ENCODE measurements at places on chromosomes 4 and X. TPM values are rescaled to one million over a fixed set of nuclear protein-coding genes. Genes with fewer than 3 reads are reported as not detected.

DNA sequence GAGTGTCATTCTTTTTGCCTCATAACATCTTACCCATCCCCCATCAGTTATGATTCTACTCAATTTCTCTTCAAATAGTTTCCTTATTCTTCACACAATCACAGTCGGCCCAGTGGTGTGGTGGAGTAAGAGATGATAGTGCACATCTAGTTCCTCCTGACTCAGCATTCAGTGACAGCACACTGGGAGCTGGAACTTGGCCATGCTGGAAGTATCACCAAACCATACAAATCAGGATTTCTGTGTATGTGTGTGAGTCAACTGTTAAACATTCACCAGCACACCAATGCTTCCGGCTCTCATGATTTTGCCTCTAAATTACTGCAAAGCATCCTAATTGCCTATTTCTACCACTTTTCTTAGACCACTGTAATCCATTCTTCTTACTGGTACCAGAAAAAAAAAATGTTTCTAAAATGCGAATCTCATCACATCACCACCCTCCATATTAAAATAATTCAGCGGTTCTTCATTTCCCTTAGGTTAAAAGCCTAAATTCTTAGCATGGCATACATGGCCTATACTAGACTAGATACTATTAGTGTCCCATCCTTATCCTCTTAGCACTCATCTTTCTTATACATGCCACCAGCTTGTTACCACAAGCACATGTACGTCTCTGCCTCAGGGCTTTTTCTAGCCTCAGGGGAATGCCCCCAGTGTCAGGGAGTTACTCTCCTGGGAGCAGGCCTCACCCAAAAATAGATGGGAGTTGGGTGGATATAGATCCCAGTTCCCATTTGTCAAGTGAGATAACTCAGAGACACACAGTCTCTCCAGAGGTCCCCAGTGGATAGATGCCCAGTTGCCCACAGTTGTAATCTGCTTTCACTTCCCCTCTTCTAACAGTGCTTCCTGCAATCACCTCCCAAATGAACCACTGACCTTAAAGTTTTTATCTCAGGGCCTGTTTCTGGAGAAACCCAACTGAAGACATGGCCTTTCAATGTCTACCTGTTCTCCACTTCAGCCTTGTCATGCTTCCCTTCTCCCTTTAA, 49.2 kb upstream of the DDX53 start:
- DNase-seq: peak; percentile 40

GRCh38 chr4:109368661-109369060, 65.0 kb upstream of the SEC24B start:
- no peak for DNase-seq

TCP11X2 gene
- polyA plus RNA-seq: 0.11 TPM

- no peak for DNase-seq
Observed at GRCh38 chr4:114921790-114922591, 191.4 kb downstream of the NDST4 start.

CT45A10 gene
- polyA plus RNA-seq: 3.3 TPM

GRCh38 chr4:148376151-148376550, 66.1 kb downstream of the NR3C2 start:
- DNase-seq: peak; percentile 36

CLGN gene
- 4.5 TPM for polyA plus RNA-seq

SLC39A8 gene
- polyA plus RNA-seq: 5.8 TPM

LEF1 gene
- polyA plus RNA-seq: 28.2 TPM

DNA sequence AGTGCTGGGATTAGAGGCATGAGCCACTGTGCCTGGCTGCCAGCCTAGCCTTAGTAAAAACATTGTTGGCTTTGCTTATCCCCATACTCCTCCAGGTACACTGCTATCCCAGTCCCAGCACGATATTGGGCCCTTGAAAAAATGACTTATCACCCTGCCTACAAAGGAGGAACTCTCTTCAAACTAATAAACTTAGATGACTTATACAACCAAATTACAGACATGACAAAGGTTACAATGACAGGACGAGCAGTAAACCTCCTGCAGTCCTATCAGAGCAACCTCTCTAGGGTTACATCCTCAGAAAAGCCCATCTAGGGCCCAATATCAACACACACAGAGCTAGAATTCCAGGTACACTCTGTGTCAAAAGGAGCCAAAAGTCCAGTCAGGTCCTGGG, 5.7 kb upstream of the HERC5 start:
- no peak for DNase-seq

GRCh38 chrX:72274526-72274925, 2.5 kb downstream of the RPS4X start:
- no peak for DNase-seq

KLB gene
- polyA plus RNA-seq: 0.51 TPM

GRCh38 chrX:31449965-31450364, 378.1 kb upstream of the FTHL17 start:
- DNase-seq: no peak

DNA sequence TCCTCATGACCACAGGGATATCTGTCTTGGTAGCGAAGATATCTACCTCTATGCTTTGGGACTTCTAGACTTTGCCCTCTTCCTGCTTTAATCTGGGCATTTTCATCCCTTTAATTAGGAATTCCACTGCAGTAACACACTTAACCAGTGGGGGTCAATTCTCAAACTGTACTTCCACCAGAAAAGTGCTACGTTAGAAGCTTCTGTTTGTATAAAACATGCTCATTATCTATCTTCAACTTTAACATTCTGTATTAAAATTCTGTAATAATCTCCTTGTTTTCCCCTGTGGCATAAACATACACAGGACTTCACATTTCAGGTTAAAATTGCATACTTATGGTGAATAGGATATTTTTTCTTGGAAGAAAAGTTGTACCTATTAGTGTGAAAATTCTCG, 105.6 kb downstream of the AMMECR1 start:
- no peak for DNase-seq

GRCh38 chr4:156581282-156582063, 390.1 kb downstream of the PDGFC start:
- DNase-seq: no peak

CXCL11 gene
- polyA plus RNA-seq: not detected

- DNase-seq: peak; percentile 10
Observed at GRCh38 chrX:114611018-114611619, 27.2 kb downstream of the HTR2C start.

N4BP2 gene
- polyA plus RNA-seq: 20.0 TPM

SPANXA1 gene
- polyA plus RNA-seq: not detected

DNA sequence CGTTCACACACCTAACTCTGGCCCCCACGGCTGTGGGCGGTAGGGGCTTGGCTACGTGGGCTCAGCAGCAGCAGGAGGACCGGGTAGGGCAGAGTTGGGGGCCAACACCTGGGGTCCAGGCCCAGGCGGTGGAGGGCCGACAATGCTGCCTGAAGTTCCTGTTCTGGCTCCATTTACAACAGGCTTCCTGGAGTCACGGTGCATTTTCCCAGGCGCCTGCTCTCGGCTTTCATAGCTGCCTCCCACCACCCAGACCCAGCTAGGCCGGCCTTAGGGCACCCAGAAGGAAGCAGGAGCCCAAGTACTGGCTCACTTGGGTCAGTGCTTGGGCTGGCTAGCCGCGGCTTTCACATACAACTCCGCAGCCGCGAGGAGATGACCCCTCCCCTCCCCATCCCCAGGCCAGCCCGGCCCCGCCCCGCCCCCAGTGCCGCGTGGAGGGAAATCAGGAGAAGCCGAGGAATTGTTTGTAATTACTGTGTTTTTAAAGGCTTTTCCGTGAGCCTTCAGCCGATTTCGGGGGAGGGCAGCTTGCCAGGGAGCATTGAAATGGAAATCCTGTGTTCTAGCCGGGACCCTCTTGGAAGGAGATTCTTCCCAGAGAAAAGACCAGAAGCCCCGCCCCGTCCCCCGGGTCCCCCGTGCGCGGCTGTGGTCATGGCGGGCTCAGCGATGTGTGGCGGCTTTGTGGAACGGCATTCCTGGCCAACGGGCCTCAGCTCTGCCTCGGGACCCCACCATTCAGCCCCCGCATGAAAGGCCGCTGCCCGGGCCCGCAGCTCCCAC, 28.5 kb downstream of the PJA1 start:
- DNase-seq: no peak

- peak; percentile 84 for DNase-seq
Observed at GRCh38 chr4:24419181-24420034, 164.9 kb downstream of the DHX15 start.

CHRDL1 gene
- 10.0 TPM for polyA plus RNA-seq
